Thoracic aorta (tissue), 2 donors: ENCODE measurements at places on chromosomes 2 and 18.

DNA sequence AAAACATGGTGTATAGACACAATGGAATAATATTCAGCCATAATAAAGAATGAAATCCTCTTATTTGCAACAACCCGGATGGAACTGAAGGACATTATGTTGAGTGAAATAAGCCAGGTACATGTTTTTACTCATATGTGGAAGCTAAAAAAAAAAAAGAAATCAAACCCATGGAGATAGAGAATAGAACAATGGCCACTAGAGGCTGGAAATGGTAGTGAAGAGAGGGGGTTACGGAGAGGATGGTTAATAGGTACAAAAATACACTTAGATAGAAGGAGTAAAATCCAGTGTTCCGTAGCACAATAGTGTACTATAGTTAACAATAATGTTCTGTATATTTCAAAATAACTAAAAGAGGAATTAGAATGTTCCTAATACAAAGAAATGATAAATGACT is 12.8 kb upstream of the KIAA2012 start:
- DNase-seq = no peak

GRCh38 chr18:8942021-8942908 is 160.2 kb upstream of the NDUFV2 start:
- no peak for DNase-seq

DNA sequence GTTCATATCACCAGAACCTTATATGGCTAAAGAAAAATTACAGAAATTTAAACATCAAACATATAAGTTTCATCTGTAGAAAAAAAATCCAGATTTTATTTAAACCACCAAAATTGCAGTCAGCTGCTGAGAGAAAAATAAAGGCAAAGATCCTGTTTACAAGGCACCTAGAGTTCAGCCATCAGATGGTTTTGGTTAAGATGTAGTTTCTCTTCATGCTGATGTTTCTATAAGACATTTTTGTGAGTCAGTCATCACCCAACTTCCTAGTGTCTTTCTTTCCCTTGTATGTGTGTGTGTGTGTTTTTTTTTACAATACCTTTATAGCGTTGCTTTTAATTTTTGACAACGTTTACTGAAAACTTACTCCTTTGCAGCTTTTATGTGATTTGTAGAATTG is 26.1 kb upstream of the MMADHC start:
- DNase-seq = no peak

GRCh38 chr2:8892111-8892510 is 54.7 kb upstream of the KIDINS220 start:
- DNase-seq = no peak

DNA sequence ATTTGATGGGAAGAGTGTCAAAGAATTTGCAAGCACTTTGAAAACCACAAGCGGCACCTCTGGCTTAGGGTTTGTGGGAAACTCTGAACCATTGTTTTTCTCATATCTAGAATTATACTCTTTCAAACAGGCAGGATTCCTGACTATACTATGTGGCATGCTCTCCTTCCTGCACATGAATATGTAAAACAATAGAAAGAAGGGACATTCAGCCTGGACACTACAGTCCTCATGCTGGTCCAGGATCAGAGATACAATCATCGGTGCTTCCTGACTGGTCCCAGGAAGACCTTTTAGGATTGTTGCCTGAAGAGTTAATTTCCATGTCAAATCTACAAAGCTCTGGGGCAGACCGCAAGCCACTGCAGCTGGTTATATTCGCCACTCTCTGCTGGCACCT is 55.7 kb upstream of the RASGRP3 start:
- DNase-seq = no peak

DNA sequence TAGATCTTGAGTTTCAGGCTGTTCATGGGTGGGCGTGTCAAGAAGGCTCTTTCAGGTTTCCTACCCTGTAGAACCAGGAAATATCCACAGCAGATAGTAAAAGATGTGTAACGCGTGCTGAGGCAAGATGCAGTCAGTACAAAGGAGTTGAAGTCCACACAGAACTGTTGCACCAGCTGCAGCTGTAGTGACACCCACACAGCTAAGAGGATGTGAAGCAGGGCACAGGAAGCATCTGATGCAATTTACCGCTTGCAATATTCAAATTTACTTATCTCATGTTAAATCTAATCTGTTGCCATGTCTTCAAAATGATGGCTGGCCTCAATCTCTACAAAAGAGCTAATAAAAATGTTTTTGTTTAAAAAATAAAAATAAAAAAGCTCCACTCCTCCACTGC is 132.8 kb downstream of the ARHGAP15 start:
- DNase-seq = no peak

DNA sequence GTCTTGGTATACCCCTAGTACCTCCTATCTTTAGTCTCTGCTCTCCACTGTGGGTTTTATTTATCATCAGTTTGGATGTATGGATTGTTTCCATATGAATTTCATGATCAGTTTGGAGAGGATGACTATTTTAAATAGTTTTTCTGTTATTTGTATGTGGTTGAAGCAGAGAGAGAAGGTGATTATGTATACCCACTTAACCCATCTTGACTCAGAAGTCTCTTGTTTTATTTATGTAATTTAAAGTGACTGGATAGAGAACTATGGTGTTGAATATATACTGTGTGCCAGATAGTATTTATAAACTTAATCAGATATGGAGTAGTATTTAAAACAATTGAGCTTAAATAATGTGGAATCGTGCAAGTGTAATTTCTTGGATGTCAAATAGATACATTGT is 39.9 kb downstream of the SMAD4 start:
- DNase-seq = no peak

DNA sequence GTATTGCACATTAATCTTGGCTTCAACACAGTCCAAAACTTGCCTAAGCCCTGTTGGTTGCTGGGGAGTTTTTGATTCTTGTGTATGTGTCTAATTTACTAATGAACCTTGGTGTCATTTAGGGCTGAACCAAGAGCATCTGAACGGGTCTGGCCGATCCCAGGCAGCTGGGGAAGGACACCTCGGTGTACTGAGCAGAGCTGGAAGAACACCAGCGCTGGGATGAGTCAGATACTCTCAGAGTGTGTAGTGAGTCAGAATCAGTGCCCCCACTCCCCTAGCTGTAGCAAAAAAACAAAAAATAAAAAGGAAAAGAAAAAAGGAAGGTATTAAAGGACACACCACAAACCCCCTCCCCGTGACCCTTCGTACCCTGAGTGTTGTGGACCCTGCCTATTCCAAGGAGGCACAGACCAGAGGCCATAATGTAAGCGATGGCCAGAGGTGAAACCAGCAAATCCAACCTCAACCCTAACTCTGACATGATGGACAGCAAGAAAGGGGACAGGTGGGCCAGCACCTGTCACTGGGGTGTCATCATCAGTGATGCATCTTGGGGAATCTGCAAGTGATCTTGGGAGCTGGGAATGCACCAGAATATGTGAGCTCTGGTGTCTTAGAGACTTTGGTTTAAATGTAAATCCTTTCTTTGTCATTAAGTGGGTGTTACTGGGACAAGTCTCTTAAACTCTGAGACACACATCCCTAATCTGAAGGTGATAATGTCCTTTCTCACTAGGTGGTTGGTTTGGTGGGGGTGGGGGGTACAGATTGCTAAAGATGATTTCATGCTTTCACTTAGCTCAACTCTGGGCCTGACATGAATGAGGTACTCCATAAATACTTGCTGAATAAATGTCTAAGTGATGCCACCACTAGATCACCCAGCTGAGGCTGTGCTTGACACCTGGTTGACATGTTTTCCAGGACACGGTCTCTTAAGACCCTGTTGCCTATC is 34.2 kb upstream of the NCOA1 start:
- peak; percentile 57 for DNase-seq

- no peak for DNase-seq
Measured at GRCh38 chr2:32135409-32135808, 30.3 kb upstream of the SLC30A6 start.

- no peak for DNase-seq
Measured at GRCh38 chr18:50558948-50559751, 737 bp upstream of the MAPK4 start.

DNA sequence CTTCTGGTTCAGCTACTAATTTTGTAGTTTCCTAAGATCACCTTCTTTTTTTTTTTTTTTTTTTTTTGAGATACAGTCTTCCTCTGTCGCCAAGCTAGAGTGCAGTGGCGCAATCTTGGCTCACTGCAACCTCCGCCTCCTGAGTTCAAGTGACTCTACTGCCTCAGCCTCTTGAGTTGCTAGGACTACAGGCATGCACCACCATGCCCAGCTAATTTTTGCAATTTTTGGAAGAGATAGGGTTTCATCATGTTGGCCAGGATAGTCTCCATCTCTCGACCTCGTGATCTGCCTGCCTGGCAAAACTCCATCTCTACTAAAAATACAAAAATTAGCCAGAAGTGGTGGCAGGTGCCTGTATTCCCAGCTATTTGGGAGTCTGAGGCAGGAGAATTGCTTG is 301.5 kb upstream of the TFPI start:
- no peak for DNase-seq

- no peak for DNase-seq
Measured at GRCh38 chr2:39437522-39438296, 624 bp upstream of the MAP4K3 start.

- DNase-seq = no peak
Measured at GRCh38 chr2:20218331-20219320, 6.3 kb downstream of the SDC1 start.

GRCh38 chr18:76405681-76406356 is 89.2 kb downstream of the ZNF516 start:
- DNase-seq = peak; percentile 51

DNA sequence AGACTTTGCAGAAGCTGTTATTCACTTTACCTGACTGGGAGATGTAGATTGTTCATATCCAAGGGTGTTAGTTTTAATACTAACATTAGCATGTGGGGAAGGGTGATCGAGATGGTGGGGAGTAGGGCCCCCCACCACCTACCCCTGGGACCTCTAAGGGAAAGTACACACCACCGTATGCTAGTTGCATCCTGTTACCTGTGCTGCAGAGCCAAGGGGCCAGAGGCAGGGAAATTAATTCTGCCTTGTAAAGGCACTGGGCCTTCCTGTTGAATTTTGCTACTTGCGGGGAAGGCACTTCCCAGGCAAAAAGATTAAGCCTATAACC is 9.0 kb downstream of the STEAP3 start:
- DNase-seq = no peak

- no peak for DNase-seq
Measured at GRCh38 chr2:207038299-207038698, 99.0 kb downstream of the CPO start.

- DNase-seq = no peak
Measured at GRCh38 chr2:141957827-141958450, 172.9 kb downstream of the LRP1B start.

DNA sequence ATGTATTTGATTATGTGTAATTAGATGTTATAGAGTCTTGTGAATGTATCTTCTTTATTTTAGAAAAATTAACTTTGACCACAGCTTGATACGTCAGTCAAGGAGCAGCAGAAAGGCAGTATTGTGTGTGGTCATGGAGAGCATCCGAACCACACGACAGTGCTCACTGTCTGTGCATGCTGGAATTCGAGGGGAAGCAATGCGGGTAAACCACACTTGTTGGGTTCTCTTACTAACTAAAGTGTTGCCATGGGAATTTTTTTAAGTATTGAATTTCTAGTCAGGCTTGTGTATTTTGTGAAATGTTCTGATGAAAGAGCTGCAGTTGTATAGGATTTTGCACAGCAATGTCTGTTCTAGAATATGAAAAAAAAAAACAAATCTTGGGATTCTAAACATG is 4.8 kb downstream of the PJVK start:
- DNase-seq = no peak

DNA sequence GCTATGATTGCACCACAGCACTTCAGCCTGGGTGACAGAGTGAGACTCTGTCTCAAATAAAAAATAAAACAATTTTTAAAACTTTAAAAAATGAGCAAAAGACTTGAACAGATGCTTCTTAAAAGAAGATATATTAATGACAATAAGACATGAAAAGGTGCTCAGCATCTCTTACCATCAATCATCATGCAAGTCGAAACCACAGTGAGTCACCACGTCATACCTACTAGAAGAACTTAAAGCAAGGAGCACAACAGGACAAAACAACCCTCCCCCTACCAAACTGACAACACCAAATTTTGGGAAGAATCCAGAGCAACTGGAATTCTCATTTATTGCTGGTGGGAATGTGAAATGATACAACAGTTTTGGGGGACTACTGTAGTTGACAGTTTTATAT is 251.6 kb downstream of the BCL2 start:
- DNase-seq = no peak

- no peak for DNase-seq
Measured at GRCh38 chr2:55989405-55989804, 65.8 kb upstream of the EFEMP1 start.

DNA sequence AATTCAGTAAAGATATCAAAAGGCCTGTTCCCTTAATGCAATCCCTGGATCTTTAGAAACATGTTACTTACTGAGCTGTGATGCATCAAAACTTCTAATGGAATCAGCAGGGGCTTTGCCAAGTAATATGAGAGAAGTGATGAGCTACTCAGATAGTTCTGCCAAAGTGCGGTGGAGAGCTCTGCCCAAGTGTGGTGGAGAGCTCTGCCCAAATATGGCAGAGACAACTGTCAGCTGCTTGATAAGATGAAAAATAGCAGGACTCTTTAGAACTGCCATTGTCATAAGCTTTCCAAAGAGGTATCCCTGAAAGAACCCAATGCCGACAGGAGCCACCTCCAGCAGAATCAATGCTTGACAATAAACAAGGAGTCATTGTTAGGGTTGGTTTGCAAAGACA is 167.9 kb upstream of the SLC39A10 start:
- no peak for DNase-seq

GRCh38 chr2:215437614-215438013 is 1.7 kb upstream of the FN1 start:
- no peak for DNase-seq

GRCh38 chr2:72917138-72917876 is at the start of gene EMX1:
Gene EMX1 (plus strand): TSS chr2:72917519. CDS start chr2:72917853, 334 bp downstream.
- no peak for DNase-seq

DNA sequence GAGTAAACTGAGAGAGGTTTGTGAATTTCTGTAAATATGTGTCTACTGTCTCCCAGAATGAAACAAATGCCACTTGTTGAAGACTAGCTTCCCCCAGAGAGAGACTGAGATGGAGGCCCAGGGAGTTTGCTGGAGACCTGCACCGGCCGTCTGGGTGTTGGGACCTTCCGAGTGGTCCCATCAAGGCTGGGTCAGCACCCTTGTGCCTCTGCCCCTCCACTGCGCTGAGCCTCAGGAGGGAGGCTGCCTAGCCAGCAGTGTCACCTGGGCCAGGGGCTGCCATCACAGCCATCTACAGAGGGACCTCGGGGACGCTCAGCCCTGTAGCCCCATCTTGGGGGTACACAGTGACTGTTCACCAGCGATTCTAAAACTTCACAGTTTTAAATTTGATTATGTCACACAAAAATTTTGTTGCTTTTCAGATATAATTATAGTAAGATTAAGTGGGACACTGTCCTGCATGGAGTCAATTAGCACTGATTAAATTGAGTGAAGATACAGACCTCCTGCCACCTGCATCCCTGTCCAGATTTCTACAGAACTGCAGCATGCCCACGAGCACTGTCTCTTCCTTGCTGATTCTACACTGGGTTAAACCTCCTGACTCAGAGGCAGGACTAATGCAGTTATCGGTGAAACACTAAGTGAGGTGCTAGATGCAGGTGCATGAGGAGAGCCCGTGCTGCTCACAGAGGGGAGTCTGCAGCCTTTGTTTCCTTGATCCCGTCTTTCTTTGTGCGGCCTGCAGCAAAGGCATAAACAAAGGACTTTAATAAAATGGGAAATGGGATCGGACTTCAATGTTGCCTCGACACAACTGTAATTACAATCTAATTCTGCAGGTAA is 50.5 kb downstream of the TMEM18 start:
- DNase-seq = no peak
